ENCODE measurements at places on chromosomes 3 and 15.

GRCh38 chr3:48795997-48796732, 51.5 kb downstream of the PRKAR2A start:
- DNase-seq, result no peak

- DNase-seq, result peak; percentile 27
Measured at GRCh38 chr15:99706557-99707303, 26.5 kb downstream of the LYSMD4 start.

GRCh38 chr3:71512544-71512943, 71.0 kb downstream of the FOXP1 start:
- DNase-seq, result no peak

DNA sequence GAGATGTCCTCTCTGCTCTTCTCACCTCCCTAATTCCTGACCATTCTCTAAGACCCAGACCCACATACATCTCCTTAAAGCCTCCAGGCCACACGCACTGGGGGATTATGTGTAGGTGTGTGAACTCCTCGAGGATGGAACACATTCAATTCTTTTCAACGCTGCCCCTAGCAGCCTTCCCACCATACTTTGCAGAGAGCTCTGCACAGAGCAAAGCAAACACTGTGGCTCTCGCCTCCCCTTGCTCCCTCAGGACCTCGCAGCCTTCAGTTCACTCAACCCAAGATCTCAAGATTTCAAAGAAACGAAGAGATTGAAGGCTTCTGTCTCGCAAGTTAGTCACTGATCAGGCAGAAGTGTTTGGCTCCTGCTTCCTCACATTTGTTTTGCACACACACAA, 6.0 kb downstream of the ACTC1 start:
- no peak for DNase-seq

DNA sequence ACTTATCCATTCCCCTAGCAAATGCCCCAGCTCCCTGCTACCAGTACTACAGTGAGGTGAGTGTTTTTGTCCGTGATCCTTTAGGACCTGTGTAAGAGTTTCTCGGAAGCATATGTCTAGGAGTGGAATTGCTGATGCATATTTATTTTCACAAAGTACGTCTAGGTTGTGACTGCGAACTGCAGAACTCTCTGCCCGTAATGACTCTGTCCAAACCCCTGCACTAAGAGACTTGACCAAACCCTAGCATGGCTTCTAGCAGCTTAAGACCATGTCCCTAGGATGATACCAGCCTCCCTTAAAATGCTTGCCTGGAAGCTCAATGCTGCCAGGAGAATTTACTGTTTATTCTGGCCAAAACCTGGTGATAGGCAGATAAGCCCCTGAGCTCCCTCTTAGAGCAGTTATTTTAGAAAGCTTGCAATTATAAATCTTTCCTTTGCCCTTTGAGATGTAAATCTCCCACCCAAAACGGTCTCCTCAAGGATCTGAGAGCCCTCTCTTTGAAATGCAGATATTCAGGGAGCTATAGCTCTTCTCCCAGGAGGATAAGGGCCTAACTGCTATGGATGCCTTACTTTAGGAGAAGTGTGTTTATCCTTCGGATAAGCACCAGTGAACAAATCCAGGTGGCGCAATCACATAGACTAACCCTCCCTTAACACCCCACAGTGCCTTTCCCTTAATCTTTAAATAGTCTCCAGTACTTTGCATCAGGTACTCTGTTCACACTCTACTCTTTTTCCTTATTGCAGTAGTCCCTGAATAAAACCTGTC, 14.7 kb upstream of the CA12 start:
- no peak for DNase-seq

DNA sequence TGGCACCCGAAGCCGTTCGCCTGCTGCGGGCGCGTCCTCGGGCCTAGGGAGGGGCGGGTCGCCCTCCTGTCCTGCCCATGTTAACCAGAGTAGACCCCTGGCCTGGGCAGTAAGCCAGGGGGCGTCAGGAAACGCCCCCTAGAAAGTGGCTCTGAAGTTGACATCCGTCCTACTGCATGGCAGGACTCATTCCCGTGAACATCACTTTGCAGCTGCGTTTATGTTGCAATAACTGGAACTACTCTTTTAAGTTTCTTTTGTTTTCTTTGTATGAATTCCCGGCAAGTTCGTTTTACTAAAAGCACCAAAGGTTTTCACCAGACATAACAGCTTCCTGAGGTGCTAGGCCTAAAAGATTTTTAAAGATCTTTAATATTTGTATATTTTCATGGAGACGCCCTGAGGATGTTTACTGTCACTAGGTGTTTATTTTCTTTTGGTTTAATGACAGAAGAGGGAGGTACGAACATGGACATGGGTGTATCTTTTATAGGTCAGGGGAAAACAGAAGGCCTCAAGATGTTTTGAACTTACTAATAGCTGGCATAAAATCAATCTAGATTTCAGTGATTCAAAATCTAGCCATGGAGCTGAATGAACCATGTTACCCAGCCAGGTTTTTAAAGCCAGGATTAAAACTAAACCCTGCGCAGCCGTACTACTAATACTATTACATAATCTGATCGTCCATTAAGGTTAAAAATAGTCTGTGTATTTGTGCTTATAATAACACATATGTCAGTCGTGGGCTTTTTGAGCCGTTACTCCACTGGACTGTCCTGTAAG, 1.0 kb downstream of the C15orf61 start:
- peak; percentile 55 for DNase-seq

GRCh38 chr3:66418475-66418931, 82.3 kb downstream of the LRIG1 start:
- DNase-seq, result no peak

- no peak for DNase-seq
Measured at GRCh38 chr15:85973584-85974347, 105.9 kb upstream of the AGBL1 start.

GRCh38 chr3:15800780-15801179, 3.0 kb upstream of the ANKRD28 start:
- no peak for DNase-seq

DNA sequence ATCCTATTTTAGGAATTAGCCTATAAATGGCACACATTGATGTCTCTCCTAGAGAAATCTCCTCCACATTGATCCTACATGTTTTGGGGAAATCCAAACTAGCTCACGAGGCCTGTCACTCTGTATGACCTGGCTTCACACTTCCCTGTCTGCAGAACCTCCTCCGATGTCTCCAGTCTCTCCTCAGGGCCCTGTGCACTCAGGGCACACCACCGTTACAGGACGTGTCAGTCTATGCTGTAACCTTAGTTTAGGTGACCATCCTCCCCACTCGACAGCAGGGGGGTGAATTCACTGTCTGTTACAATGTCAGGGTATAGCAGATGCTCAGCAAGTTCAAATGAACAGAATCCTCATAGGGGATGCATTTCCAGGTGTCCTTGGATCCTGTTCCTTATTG, 249.1 kb downstream of the OCA2 start:
- no peak for DNase-seq

DNA sequence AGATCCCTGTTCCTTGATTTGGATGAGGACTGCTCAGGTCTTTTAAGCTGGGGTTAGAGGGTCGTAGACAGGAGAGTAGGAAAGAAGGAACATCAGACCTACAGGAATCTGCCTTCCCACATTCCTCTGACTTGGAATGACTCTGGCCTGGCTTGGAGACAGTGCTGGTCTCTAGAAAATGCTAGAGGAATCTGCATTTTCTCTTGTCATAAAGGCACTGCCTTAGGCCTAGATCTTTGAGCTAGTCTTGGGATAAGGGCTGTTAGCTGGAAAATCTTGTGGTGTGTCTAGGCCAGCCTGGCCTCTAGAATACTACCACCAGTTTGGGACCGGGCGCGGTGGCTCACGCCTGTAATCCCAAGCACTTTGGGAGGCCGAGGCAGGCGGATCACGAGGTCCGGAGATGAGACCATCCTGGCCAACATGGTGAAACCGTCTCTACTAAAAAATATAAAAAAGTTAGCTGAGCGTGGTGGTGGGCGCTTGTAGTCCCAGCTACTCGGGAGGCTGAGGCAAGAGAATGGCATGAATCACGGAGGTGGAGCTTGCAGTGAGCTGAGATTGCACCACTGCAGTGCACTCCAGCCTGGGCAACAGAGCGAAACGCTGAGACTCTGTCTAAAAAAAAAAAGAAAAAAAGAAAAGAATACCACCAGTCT, 17.3 kb upstream of the BSN start:
- no peak for DNase-seq

DNA sequence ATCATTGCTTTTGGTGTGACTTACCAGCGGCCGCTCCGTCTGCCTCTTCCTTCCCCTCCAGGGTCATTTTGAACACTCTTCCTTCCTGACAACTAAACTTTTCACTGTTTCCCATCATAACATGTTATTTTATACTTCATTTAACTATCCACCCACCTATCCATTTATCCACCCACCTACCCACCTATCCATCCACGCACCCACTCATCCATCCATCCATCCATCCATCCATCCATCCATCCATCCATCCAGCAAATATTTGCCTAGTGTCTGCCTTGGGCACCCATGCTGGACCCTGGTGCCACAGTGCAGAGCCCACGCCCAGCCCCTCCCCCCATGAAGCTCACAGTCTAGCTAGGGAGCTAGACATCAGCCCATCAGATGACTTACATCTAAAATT, 254.9 kb downstream of the TLE3 start:
- no peak for DNase-seq

GRCh38 chr3:134332344-134332743, 41.9 kb downstream of the AMOTL2 start:
- no peak for DNase-seq

GRCh38 chr3:84692261-84692660, 266.5 kb upstream of the CADM2 start:
- no peak for DNase-seq

- DNase-seq, result no peak
Measured at GRCh38 chr15:80615783-80616391, 79.2 kb upstream of the ABHD17C start.

- DNase-seq, result no peak
Measured at GRCh38 chr3:127532561-127533203, 57.9 kb downstream of the TPRA1 start.

DNA sequence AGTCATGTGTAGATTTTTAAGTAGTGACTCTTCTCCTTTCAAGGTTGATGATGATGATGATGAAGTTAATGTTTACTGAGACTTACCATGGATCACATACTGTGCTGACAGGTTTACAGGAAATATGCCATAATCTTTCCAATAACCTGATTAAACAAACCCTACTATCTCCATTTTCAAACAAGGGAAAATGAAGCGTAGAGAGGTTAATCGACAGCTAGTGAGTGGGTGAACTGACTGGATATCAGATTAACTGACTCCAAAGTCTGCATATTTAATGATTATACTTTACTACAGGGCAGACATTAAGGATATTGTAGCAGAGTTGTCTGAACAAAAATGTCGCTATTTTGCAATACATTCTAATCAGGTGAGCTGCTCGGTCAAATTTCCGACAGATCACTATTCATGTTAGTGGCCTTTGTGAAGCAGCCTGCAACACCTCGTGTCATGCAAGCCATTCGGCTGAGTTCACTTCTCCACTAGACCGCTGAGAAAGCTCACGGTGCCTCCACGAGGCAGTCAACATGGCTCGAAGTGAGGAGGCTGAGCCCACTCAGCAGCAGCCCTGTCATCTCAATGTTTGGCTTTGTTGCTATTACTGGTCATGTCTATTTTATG, 264.2 kb downstream of the NFKBIZ start:
- no peak for DNase-seq

- no peak for DNase-seq
Measured at GRCh38 chr3:16137977-16138376, 36.5 kb upstream of the GALNT15 start.

GRCh38 chr3:160434071-160434470, 15.5 kb downstream of the TRIM59 start:
- no peak for DNase-seq

GRCh38 chr3:175668300-175668699, 809.2 kb downstream of the NAALADL2 start:
- no peak for DNase-seq

- DNase-seq, result peak; percentile 74
Measured at GRCh38 chr15:63939531-63940130, 105.9 kb upstream of the HERC1 start.

DNA sequence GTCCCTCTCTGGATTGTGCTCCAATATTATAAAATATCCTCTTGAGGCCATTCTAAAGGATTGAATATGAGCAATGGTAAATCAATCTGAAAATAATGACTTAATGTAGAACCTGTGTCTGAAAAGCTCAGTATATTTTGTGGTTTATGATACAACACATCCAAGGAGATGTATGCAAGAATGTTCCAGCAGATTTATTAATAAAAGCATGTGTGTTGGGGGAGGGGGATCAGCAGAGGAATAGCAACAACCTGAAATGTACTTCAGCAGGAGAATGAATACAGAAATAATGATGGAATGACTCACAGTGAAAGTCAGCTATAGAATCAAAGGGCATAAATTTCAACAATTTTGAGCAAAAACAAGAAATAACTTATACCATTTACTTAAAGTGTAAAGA, 56.7 kb upstream of the NUDT16 start:
- no peak for DNase-seq

DNA sequence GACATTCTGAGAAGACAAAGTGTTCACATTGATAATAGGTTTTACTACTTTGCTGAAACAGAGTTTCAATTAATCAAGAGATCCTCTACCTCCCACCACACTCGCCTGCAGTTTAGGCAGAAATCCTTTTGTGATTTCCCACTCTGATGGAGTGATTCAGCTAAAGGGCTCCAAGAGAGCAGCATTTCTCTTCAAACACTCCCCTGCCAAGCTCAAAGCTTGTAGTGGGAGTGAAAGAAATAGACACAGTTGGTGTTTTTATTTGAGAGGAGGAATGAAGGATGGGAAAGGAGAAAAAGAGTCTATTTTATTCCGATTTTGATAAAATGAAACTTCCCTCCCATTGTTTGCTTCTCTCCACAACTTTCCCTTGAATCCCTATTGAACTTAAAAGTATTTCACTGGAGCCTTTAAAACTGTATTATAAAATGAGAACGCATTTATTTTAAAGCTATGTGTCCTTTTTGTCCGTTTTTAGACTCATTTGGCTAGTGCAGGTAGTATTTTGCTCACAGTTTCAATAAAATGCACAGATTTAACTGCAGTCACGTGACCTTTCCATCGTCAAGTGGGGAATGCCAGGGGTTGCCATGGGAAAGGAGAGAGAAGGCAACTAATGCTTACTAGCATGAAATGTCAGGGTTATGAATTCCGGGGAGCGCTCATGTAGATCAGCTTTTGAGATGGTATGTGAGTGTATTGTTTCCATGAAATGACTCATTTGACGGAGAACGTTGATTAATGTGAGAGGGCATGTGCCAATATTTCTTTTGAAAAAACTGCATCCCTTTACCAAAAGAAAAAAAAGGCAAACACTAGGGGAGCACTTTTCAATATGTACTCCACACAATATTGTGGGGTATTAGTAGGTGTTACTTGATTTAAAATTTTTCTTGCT, 7.7 kb upstream of the OSBPL11 start:
- peak; percentile 83 for DNase-seq

DNA sequence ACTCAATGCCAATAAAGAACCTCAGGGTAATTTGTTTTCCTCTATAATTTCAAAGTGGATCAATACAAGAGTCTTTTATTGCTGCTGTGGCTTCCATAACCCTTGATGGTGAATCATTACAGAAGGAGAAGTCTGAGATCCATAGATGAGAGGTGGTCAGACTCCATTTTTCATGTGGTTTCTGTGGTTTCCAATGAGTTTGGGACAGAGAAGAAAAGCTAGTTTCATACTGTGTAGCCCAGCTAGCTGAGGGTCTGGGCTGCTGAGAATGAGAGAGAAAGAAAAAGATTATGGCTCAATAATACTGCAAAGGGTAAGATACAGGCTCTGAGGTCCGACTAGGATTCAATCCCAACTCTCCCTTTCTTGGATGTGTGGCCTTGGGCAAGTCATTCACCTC, 180.6 kb upstream of the LRRN1 start:
- no peak for DNase-seq
